ENCODE measurements at places on chromosomes 6 and 20.

DNA sequence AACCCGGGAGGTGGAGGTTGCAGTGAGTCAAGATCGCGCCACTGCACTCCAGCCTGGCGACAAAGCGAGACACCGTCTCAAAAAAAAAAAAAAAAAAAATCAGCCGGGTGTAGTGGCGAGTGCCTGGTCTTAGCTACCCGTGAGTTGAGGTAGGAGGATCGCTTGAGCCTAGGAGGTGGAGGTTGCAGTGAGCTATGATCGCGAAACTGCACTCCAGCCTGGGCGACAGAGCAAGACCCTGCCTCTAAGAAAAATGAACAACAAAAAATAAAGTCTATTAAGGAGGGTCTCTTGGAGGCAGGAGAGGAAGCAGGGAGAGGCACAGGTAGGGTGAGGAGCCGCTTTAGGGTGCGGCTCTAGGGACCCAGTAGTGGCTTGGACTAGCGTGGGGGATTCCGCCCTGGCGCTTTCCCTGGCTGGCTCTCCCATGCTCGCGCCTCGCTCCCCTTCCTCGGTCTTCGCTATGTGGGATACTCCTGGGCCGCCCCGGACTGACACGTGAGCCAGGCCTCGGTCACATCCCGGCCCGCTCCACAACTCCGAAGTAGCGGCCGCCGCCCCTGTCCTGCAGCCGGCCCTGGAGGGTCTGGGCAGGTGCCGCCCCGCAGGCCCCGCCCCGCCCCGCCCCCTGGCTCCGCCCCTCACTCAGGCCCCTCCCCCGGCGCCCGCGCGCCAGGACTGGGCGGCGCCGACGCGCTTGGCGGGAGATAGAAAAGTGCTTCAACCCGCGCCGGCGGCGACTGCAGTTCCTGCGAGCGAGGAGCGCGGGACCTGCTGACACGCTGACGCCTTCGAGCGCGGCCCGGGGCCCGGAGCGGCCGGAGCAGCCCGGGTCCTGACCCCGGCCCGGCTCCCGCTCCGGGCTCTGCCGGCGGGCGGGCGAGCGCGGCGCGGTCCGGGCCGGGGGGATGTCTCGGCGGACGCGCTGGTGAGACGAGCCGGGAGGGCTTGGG is at the start of gene MYBL2:
MYBL2 (plus strand) TSS at position 739 of the 953 bp plus-strand sequence; CDS start at position 909, 170 bp downstream.
- no peak for DNase-seq

- peak; percentile 4 for DNase-seq
Observed at GRCh38 chr20:51386586-51386985, 155.9 kb downstream of the NFATC2 start.

GRCh38 chr6:132648828-132649227 is 10.2 kb downstream of the TAAR1 start:
- DNase-seq = no peak

- no peak for DNase-seq
Observed at GRCh38 chr6:127300411-127300810, 33.7 kb downstream of the RNF146 start.

GRCh38 chr6:165876588-165876987 is 213.5 kb upstream of the PDE10A start:
- DNase-seq = peak; percentile 61

GRCh38 chr6:122997541-122998150 is 1.6 kb downstream of the CLVS2 start:
- no peak for DNase-seq

GRCh38 chr20:49747707-49748524 is 34.2 kb upstream of the B4GALT5 start:
- peak; percentile 88 for DNase-seq

DNA sequence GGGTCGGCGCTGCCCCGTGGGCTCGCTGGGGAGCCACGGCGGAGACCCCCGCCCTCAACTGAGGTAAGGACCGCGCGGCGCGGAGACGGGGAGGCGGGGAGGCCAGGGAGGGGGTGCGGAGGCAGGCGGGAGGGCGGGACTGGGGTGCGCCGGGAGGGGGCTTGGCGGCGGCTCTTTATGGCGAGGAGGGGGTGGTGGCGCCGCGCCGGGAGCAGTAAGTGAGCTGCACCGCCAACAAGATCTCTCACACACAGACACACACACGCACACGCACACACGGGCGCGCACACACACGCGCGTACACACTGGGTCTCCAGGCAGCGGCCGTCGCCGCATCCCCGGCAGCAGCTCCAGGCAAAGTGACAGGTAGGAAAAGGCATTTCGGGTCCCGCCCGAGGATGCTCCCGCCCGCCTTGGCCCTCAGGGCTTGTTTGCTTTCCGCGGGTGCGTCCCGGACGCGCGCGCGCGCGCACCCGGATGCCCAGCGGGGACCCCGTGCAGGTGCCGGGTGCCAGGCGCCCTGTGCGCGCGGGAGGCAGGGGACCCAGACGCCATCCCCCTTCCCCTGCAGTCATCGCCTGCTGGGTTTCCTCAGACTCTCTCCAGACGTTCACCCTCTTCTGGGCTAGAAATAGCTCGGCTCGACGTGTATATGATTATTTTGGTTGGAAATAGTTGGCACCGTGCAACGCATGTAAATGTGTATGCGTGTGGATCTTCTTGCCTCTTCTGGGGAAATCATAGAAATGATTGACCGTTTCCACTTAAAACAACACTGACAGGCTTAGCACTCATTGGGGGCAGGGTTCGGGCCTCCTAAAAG is at the start of gene PLCB4:
PLCB4 (plus strand) TSS at position 247 of the 823 bp plus-strand sequence. CDS start 238,728 bp downstream, outside the sequence.
- DNase-seq = peak; percentile 35

- DNase-seq = no peak
Observed at GRCh38 chr6:13328875-13329183, 492 bp upstream of the TBC1D7 start.

- no peak for DNase-seq
Observed at GRCh38 chr20:43541214-43541613, 17.6 kb upstream of the SGK2 start.

DNA sequence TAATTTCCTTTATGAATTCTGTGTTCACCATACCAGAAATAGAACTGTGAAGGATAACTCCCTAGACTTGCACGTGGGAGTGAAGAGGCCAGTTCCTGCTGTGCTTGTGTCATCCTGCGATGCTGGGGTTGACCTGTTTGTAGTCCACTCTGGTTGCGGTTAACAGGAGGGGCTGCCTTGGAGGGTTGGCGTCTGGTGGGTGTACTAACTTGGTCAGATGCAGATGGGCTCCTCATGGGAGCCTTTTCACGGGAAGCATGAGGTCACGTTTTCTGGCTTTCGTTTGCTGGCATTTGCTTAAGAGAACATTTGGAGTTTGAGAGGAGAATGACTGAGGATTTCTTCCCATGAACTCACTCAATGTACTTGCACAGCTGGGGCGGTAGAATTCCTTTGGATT is 41.2 kb downstream of the IGF2R start:
- peak; percentile 51 for DNase-seq

- DNase-seq = no peak
Observed at GRCh38 chr6:144075187-144075586, 20.2 kb downstream of the SF3B5 start.

DNA sequence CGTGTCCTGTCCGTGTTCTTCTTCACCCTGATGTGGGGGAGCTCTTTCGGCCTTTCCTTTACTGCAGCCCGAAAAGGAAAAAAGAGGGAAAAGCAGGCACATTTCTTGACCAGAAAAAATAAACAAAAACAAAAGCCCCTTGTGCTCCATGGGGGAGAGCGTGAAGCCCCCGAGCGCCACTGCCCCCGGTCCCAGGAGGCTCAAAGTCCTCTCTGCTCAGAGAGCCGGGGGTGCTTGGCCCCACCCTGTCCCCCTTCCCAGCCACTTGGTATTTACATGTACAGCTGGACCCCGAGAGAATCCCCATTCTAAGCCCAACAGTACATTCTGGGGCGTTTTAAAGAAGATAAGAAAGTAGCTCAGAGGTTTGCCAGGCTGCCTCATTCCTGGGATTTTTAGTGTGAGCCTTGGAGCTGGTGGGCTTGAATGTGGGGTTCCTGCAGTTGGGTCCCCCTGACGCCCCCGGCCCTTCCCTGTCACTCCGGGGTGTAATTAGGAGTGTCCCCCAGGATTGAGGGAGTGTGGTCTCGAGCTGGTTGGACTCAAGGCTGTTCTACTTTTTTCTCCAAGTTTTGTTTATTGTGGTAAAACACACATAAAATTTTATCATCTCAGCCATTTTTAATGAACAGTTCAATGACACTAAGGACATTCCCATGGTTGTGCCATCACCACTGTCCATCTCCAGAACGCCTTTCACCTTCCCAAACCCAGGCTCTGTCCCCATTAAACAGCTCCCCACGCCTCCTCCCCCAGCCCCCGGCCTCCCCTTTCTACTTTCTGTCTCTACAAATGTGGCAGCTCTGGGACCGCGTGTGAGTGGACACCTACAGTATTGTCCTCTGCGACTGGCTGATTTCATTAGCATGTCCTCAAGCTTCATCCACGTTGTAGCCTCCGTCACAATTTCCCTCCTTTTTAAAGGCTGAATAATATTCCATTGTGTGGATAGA is 55.7 kb upstream of the BHLHE23 start:
- DNase-seq = no peak

- no peak for DNase-seq
Observed at GRCh38 chr6:158226655-158227512, 58.7 kb downstream of the GTF2H5 start.

GRCh38 chr6:11919771-11920440 is 92.2 kb upstream of the HIVEP1 start:
- no peak for DNase-seq

DNA sequence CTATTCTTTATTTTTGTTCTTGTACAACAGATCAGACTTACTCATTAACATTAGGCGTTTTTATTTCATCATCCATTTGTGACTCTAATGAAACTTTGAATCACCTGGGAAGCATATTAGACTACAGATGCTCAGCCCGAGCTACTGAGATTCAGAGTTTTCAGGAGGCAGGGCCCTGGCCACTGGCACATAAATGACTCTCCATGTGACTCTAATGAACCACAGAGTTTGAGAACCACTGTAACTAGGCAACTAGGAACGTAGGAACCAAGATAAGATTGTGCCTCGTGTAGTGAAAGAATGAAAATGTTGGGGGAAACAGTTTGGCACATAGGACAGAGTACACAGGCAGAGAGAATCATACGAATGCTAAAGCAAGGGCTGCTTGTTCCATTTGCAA is 405.9 kb upstream of the BTBD3 start:
- DNase-seq = no peak

GRCh38 chr20:16608277-16608650 is 35.0 kb upstream of the KIF16B start:
- DNase-seq = no peak

DNA sequence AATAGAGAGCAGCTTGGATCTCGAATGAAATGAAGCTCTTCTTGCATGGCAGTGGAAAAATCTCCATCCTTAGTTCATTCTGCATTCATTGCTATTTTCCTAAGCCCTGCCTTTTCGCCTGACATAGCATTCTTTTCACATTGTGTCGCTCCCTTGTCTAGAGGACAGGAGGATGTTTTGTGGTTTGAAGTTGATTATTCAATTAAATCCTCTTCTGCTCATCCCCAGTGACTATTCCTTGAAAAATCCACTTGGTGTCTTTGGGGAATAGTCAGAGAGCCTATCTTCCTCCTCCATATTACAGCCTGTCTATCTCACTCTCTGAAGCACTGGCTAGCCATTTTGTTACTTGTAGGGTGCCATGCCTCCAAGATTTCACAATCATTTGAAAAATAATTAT is 161.2 kb downstream of the KLHL32 start:
- DNase-seq = no peak

DNA sequence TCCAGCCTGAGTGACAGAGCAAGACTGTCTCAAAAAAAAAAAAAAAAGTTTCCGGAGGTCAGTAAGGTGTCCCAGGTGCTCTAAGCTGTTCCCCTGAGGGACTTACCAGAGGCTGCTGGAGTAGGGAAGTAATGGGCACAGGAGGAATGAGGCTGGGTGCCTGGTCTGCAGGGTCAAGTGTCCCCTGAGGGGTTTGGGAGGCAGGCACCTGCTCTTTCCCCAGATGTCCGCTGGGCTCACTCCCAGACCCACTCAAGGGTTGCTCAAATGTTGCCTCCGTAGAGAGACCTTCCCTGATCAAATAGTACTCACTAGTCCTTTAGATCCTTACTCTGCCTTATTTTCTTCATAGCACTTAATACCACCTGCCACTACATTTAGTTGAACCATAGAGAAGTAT is 5.4 kb upstream of the MAPK13 start:
- peak; percentile 13 for DNase-seq

DNA sequence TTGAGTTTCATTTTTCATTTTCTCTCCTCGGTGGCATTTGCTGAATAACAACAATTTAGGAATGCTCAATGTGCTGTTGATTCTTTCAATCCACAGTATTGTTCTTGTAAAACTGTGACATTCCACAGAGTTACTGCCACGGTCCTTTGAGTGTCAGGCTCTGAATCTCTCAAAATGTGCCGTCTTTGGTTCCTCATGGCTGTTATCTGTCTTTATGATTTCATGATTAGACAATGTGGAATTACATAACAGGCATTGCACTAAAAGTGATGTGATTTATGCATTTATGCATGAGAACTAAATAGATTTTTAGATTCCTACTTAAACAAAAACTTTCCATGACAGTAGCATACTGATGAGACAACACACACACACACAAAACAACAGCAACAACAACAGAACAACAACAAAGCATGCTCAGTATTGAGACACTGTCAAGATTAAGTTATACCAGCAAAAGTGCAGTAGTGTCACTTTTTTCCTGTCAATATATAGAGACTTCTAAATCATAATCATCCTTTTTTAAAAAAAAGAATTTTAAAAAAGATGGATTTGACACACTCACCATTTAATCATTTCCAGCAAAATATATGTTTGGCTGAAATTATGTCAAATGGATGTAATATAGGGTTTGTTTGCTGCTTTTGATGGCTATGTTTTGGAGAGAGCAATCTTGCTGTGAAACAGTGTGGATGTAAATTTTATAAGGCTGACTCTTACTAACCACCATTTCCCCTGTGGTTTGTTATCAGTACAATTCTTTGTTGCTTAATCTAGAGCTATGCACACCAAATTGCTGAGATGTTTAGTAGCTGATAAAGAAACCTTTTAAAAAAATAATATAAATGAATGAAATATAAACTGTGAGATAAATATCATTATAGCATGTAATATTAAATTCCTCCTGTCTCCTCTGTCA is 88.1 kb downstream of the SNAP25 start:
- no peak for DNase-seq

DNA sequence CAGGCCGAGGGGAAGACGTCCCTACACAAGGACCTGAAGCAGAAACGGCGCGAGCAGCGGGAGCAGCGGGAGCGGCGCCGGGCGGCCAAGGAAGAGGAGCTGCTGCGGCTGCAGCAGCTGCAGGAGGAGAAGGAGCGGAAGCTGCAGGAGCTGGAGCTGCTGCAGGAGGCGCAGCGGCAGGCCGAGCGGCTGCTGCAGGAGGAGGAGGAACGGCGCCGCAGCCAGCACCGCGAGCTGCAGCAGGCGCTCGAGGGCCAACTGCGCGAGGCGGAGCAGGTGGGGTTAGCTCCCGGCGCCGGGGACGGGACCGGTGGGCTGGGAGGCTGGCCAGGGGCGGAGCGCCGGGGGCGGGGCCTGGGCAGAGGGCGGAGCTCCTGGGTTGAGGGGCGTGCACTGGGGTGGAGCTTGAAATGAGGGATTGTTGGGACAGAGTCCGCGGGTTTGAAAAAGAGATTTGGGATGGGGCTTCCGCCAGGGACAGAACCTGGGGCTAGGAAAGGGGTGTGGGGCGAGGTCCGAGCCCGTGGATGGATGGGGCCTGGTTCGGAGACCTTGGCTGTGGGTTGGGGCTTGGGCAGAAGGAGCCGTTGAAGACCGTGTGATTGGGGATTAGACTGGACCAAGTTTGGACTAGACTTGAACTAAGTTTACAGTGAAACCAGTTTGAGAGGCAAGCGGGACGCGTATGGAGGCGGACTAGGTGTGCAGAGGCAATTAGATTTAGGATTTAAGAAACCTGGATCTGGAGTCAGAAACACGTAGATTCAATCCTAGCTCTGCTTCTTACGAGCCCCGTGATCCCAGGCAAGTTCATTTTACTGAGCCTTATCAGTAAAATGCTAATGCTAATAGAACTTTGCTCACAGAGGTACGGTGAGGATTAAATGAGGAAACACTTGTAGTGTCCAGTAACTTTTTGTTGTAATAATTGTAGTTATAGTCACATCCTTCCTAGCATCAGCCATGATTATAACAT is 20.9 kb downstream of the DEF6 start:
- DNase-seq = peak; percentile 89
